ENCODE measurements at places on chromosomes 13 and 19. TPM values are rescaled to one million over a fixed set of nuclear protein-coding genes. Genes with fewer than 3 reads are reported as not detected.

DNA sequence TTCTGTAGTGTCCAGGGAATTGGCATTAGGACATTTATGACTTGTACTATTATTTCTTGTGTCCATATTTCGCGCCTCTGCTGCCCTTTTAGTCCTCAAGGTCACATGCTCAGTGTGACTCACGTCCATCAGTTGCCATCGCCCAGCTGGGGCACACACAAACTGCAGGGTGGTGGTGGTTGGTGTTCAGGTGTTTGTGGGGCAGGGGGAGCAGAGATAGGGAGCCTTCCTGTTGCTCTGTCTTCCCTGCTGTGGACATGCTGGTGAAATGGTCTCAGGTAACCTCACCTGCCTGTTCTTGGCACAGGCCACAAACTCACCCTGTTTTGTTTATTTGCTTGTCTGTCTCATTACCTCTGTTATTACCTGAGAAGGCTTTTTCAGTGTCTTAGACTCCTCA lies 22.4 kb downstream of the PRR12 start:
- DNase-seq = peak; percentile 83

DNA sequence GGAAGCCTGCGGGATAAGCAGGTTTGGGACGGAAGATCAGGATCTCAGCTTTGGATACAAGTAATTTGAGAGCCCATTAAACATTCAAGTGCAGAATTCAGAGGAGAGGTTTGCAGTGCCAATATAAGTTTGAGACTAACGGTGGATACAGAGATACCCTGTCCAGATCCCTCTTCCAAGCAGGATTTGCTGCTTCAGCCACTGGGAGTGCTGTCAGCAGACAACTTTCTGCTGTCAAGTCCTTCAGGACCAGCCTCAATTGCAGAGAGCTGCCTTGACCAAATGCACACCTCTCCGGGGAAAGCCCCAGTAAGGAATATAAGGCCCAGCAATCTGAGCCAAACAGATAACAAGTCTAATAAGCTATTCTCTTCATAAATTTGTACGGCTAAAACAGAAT lies 46.1 kb upstream of the ZNF780A start:
- no peak for DNase-seq

TNNI3 gene
- not detected for total RNA-seq

GRCh38 chr13:67803118-67803517 lies 573.0 kb upstream of the PCDH9 start:
- no peak for DNase-seq

HIF3A gene
- 14.8 TPM for total RNA-seq

DNA sequence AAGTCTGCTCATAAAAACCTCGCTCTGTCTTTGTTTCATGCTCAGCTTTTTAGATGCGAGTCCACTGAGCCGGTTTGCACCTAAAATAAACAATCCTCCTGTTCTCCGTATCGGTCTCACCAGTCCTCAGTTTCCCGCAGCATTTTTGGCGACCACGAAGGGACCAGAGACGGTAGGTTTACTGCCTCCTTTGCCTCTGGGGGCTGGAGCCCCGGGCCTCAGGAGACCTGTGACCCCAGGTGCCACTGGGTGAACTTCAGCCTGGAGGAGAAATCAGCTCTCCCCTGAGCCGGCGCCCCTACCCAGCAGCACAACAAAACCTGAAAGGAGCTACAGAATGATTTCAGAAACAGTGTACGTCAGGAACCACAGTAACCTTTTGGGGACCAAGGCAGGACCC lies 8.1 kb downstream of the SIGLEC11 start:
- DNase-seq = no peak

CTXN1 gene
- total RNA-seq = 2.9 TPM

DNA sequence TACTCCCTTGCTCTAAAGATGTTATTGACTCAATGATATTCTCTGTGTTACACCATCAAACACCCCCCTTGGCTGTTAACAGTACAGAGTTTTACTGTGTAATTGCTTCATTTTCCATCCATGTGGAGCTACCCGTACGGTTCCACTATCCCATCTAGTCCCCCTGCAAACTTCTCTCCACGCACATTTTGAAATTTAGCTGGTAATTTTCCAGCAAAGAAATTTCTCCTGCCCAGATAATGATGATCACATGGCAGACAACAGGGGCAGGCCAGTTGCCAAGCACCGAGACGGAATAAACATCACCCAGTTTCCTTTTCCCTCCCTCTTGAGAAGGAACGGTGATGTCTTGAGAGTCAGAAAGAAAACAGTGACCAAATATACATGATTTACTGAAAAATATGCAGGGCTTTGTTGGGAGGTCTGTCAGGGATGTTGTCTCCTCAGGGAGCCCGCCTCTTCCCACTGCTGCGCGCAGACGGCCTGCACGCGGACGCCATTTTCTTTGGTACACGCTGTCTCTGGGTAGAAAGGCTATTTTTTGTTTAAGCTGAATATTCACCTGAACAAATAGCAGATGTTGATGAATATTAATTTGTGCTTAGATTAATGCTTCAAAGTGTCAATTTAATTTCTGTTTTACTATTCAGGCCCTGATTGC lies 109.9 kb downstream of the OLFM4 start:
- DNase-seq = no peak

DNA sequence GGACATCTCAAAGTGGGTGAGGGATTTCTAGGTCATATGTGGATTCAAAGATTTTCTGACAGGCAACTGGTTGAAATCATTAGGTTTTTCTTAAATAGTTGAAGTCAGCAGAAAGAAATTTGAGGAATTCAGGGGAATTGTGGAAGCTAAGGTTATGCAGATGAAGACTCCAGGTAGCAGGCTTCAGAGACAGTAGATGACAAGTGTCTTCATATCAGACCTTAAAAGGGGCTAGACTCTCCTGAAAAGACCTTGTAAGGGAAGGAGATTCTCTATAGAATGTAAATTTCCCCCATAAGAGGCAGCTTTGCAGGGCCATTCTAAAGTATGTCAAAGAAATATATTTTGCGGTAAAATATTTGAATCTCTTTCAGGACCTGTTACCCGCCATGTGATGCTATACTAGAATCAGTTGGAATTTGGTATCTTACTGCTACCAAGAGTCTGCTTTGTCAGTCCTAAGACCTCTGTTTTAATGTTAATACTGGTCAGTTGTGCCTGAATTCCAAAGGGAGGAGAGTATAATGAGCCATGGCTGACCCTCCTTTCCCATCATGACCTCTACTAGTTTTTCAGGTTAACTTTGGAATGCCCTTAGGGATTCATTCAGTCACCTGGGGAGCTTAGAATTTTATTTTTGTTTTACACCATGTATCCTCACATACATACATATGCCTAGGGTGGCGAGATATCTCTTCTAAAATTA lies 1115.5 kb upstream of the SLC10A2 start:
- DNase-seq = no peak

CEACAM6 gene
- not detected for total RNA-seq

All from dermis microvascular lymphatic vessel endothelial cell (primary cell).